ENCODE measurements at places on chromosomes 7 and 10.

- no peaks in the 10 kb centered on the region for H3K27me3 ChIP-seq
- no peak overlapping the region for H3K27ac ChIP-seq
- H3K4me3 ChIP-seq, result no peak overlapping the region
- DNase-seq, result peak; percentile 60
- no peaks in the 10 kb centered on the region for H3K36me3 ChIP-seq
Measured at GRCh38 chr10:12707461-12708185, 293.9 kb downstream of the CCDC3 start.

GRCh38 chr7:155778349-155778748 is 33.9 kb downstream of the SHH start:
- no peak for DNase-seq
- H3K36me3 ChIP-seq, result peaks cover 94% of the 10 kb centered on the region

DNA sequence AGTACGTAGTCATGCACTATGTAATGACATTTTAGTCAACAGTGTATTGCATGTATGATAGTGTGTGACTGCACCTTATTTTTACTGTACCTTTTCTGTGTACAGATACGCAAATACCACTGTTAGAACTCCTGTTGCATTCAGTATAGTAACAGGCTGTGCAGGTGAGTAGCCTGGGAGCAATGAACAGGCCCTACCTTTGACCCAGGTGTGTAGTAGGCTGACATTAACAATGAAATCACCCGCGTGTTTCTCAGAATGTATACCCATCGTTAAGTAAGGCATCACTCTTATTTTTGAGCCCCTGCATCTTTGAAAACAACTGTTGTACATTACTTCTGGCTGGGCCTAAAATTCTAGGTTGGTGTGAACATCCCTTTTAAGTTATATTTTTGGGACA is 41.6 kb downstream of the DAGLB start:
- H3K27ac ChIP-seq, result no peak overlapping the region
- no peak overlapping the region for H3K4me3 ChIP-seq
- H3K4me1 ChIP-seq, result no peaks in the 10 kb centered on the region
- H3K27me3 ChIP-seq, result no peaks in the 10 kb centered on the region
- H3K36me3 ChIP-seq, result peaks cover 89% of the 10 kb centered on the region

DNA sequence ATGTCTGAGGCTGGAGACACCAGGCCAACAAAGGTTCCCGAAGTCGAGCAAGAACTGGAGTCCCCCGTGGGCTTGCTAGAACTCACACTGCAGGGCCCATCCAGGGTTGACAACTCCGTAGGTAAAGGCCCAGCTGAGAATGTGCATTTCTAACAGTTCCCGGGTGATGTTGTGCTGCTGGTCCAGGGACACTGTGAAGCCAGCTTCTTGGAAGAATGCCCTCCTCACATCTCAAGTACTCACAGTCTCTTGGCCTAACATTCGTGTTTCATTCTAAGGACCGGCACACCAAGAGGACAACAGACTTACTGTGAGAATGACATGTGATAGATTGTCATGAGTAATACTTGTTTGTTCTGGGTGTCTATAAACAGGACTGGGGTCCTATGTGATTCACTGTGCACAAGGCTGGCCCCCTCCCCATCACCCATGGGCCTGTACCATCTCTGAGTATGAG is 682.3 kb upstream of the IGFBP3 start:
- no peak overlapping the region for H3K4me3 ChIP-seq
- no peaks in the 10 kb centered on the region for H3K36me3 ChIP-seq
- H3K4me1 ChIP-seq, result no peaks in the 10 kb centered on the region
- no peaks in the 10 kb centered on the region for H3K27me3 ChIP-seq
- no peak overlapping the region for H3K27ac ChIP-seq

- no peak overlapping the region for H3K4me3 ChIP-seq
- no peaks in the 10 kb centered on the region for H3K4me1 ChIP-seq
- no peaks in the 10 kb centered on the region for H3K36me3 ChIP-seq
- DNase-seq, result no peak
Measured at GRCh38 chr10:92413519-92413918, 122.6 kb downstream of the MARCHF5 start.

- H3K4me1 ChIP-seq, result no peaks in the 10 kb centered on the region
- H3K27me3 ChIP-seq, result no peaks in the 10 kb centered on the region
- no peak for DNase-seq
- no peak overlapping the region for H3K4me3 ChIP-seq
Measured at GRCh38 chr7:136956232-136956631, 87.8 kb downstream of the CHRM2 start.

- peaks cover 14% of the 10 kb centered on the region for H3K36me3 ChIP-seq
- H3K4me1 ChIP-seq, result no peaks in the 10 kb centered on the region
Measured at GRCh38 chr10:103111918-103112877, 80.9 kb downstream of the NT5C2 start.

- no peaks in the 10 kb centered on the region for H3K27me3 ChIP-seq
- no peak overlapping the region for H3K27ac ChIP-seq
- H3K36me3 ChIP-seq, result peaks cover 34% of the 10 kb centered on the region
- no peak overlapping the region for H3K4me3 ChIP-seq
Measured at GRCh38 chr7:42012786-42013360, 224.1 kb downstream of the GLI3 start.

- H3K27me3 ChIP-seq, result no peaks in the 10 kb centered on the region
- no peak overlapping the region for H3K4me3 ChIP-seq
- DNase-seq, result no peak
- no peak overlapping the region for H3K27ac ChIP-seq
- H3K4me1 ChIP-seq, result no peaks in the 10 kb centered on the region
Measured at GRCh38 chr7:142134909-142135308, 23.4 kb downstream of the MGAM2 start.

DNA sequence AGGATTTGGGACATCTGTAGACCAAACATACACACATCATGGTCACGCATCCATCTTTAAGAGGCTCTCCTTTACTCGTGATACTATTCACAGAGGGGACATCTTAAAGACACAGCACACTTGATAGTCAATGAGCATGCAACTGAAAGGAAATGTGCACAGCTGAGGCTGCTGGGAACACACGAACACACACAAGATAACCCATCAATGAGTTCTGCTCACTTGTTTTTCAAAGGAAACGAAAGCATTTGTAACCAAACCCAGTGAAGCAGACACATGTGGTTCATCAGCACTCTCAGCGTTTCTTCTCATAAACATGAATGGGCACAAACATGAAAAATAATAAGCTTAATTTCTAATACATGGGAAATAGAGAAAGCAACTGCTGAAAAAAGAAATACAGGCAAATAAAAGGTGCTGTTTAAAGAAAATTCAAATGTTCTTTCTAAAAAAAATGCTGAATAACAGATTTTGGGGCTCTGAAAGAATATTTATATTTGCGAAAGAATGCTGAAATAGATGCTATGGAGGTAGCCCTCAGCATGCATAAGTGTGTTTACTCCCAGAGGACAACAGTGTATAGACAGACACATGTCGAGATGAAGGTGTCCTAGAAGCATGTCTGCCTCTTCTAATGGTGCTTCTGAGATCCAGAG is 59.7 kb upstream of the LAMB4 start:
- H3K4me3 ChIP-seq, result no peak overlapping the region
- no peak for DNase-seq
- no peaks in the 10 kb centered on the region for H3K27me3 ChIP-seq
- no peaks in the 10 kb centered on the region for H3K4me1 ChIP-seq
- no peak overlapping the region for H3K27ac ChIP-seq

DNA sequence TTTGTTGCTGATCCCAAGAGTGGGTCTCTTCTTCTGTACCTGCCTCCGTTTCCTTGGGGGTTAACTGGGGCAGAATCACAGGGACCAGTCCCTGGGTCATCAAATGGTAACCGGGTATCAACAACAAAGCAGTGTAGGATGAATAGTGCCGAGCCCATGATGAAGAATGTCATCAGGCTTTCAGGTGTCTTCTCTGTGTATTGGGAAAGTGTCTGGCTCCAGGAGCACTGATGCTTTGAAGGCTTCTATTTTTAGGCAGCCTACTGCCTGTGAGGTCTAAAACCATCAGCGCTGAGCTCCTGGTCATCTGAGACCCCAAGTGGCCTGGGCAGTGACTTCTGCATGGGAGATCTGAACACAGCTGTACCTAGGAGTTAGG is 48.2 kb upstream of the SHH start:
- no peaks in the 10 kb centered on the region for H3K4me1 ChIP-seq
- H3K4me3 ChIP-seq, result no peak overlapping the region
- H3K27me3 ChIP-seq, result no peaks in the 10 kb centered on the region
- no peak overlapping the region for H3K27ac ChIP-seq
- no peak for DNase-seq

Data from DND-41 (cell line).